Left kidney (tissue), 8 donors: ENCODE measurements at places on chromosomes 7 and 10.

- DNase-seq, result no peak
These were observed 3.8 kb downstream of the WDR91 start for GRCh38 chr7:135207406-135208101.

GRCh38 chr10:31272841-31273240 is 46.2 kb upstream of the ZEB1 start:
- DNase-seq, result no peak

- DNase-seq, result no peak
These were observed 311.6 kb downstream of the CCDC3 start for GRCh38 chr10:12689893-12690292.

DNA sequence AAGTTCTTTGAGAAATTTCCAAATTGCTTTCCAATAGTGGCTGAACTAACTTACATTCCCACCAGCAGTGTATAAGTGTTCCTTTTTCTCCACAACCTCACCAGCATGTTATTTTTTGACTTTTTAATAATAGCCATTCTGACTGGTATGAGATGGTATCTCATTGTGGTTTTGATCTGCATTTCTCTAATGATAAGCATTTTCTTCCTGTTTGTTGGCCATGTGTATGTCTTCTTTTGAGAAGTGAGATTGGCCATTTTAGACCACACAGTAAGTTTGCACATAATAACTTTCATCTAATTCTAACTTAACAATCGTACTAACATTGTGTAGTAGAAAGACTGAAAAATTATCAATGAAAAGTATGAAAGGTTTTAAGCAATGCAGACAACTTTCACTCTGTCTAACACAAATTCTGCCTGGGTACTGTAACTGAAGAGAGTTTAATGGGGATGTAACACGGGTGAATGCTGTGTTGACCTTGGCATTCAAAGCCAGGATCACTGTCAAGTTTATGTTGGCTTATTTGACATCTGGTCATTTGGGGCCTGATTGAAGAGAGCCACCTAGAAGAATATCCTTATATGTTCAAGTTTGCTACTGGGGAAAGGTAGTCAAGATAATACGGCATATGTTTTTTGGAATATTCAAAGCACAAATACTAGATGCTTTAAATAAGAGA is 50.4 kb downstream of the FAM171A1 start:
- no peak for DNase-seq

GRCh38 chr10:114684084-114684821 is 26.2 kb upstream of the ABLIM1 start:
- DNase-seq, result no peak

DNA sequence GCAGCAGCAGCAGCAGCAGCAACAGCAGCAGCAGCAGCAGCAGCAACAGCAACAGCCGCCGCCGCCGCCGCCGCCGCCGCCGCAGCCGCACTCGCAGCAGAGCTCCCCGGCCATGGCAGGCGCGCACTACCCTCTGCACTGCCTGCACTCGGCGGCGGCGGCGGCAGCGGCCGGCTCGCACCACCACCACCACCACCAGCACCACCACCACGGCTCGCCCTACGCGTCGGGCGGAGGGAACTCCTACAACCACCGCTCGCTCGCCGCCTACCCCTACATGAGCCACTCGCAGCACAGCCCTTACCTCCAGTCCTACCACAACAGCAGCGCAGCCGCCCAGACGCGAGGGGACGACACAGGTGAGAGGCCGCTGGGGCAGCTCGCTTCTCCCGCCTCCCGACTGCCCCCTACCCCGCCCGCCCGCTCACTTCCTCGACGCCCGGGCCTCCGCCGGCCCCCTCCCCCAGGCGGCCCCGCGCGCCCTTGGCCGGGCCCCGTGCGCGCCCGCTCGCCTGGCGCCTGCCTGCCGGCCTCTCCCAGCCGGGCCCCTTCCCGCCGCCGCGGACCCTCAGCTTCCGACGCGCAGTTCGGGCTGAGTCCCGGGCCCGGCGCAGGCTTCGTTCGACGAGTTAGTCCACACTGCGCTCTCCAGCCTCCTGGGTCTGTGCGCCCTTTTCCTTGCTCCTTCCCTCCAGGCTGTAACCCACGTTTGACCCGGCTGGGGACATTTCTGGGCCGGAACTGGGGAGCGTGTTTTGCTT is 882 bp downstream of the DLX6 start:
- DNase-seq, result no peak
